ENCODE measurements at places on chromosomes 3 and 15. TPM values are rescaled to one million over a fixed set of nuclear protein-coding genes. Genes with fewer than 3 reads are reported as not detected.

SLC12A1 gene
- not detected for total RNA-seq

- DNase-seq, result no peak
Measured at GRCh38 chr3:181362378-181362777, 349.3 kb upstream of the SOX2 start.

DNA sequence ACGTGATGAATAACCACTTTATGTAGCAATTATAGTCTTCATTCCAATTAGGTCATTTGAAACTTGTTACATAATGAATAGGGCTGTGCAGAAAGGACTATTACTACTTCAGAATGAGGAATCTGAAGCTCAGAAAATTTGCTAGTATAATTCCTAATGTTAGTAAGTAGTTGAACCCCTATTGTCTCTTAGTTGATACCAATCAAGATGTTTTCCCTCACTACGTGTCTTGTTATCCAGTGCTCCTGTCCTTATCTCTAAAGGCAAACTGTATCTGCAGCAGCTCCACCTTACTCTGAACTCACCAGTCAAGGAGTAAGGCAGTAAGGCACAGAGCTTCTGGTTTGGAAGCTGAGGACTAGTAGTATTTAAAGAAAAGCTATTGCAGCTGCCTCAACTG, 32.0 kb downstream of the RAB11A start:
- DNase-seq, result no peak

DNA sequence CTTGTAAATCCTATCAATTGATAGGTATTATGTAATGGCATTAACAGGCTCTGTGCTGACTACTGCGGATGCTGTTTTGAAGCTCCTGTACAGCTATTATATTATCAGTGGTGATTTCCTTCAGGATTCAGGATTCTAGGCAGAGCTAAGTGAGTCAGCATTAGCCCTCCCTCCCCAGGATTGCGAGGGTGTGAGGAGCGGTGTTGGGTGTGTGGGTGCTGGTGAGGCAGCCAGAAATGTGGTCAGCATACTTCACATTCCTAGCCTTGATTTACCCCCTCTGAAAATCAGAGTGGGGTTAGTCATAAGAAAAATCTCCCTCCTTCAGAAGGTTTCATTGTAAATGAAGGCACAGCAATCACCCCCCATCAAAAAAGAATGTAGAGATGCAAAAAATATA, 72.5 kb downstream of the SNTN start:
- no peak for DNase-seq

- DNase-seq, result no peak
Measured at GRCh38 chr15:98635848-98636247, 12.5 kb upstream of the IGF1R start.

Measured in activated T-helper 2 cell treated with anti-CD3 and anti-CD28 coated beads, Interferon-gamma antibody, Interleukin-2, Interleukin-4, amounts not matched to agents 10 μg/mL and 5 μg/mL and 100 μg/mL, durations not matched to agents 14 hours and 24 hours and 36 hours (primary cell).